ENCODE measurements at places on chromosomes 13 and 19.

DNA sequence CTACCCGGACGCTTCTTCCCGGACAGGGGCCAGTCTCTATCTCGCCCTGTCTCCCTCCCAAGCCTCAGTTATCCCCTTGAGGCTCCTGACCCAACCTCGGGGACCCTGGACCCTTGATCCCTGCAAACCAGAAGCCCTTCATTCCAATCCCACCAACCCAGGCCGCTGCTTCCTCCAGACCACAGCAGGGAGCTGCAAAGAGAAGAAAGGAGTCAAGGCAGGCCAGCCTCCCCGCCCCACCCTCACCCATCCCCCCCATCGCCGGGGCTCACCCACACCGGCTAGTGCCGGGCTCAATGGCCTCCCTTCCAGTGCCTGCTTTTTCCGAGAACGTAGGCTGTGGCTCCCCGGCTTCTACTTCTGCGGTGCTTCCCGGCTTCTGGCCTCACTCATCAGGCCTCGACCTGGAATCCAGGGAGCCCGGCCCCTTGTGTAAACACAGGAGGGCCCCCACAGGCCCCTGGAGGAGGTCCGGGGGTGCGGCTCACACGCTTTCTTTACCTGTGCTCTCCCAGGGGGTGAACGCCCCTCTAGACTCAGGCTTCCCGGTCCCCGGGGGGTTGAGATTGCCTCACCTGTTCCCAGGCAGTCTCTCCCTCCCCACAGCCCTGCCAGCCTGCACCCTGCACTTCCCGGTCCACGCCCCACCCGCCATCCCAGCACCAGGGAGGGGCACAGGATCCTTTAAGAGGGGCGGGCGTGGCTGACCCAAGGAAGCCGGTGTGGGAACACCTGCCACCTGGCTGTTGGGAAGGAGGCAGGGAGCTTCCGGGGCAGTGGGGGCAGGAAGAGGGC, at the start of gene FAM83E:
Gene FAM83E, minus strand, starts transcription at position 641 of the 795 bp plus-strand sequence. CDS start 1,704 bp downstream, outside the sequence.
- peak; percentile 41 for DNase-seq

DNA sequence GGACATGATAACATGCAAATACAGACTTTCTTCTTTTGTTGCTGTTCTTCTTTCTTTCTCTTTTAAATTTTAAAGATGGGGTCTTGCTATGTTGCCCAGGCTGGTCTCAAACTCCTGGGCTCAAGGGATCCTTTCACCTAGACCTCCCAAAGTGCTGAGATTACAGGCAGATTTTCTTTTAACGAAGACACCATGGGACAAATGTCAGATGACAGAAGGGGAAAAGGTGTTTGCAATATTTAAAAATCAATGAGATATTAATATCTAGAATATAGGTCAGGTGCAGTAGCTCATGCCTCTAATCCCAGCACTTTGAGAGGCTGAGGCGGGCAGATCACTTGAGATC, 3.7 kb upstream of the RYR1 start:
- DNase-seq, result no peak

DNA sequence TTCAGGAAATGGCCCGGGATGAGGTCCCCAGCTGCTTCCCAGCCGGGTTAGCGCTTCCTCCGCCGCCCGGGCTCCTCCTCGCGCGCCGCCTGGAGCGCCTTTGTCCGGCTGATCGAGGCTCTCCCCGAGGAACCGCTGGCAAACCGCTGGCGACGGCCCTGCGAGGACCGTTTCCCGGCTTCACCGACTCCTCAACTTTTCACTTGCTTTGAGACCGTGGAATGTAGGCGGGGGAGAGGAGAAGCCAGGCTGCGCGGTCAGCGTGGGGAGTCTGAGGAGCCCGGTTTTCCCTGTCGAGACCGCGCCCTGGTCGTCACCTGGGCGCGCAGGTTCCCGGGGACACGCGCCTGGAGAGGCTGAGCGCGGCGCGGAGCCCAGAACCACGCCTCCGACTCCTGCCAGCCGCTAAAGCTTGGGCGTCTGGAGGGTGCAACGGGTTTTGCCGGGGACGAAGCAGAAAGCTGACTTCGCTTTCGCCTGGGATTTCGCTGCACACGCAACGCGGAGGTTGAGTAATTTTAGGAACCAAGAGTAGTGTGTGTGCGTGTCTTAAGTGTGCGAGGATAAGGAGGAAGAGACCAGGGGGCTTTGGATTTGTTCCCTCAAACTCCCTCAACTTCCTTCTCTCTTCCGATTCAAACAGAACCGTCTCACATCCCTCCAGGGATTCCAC, 7.3 kb upstream of the DGKH start:
- DNase-seq, result peak; percentile 58

- no peak for DNase-seq
Measured at GRCh38 chr13:64709079-64709478, 2521.1 kb downstream of the PCDH9 start.

DNA sequence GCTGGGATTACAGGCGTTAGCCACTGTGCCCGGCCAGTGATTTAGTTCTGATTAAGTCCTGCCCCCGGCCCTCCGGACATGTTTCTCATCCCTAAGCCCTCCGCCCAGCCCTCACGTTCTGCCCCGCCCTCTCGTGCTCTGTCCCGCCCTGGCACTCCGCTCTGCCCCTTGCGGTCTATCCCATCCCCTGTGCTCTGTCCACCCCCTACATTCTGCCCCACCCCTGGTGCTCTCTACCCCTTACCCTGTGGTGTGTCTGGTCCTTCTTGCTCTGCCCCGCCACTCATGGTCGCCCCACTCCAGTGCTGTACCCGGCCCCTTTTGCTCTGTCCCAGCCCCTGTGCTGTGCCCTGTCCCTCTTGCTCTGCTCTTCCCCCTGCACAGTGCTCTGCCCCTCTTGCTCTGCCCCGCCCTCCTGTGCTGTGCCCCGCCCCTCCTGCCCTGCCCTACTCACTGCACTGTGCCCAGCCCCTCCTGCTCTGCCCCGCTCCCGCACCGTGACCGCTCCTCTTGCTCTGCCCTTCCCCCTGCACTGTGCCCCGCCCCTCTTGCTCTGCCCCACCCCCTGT, 3.0 kb downstream of the GTPBP3 start:
- peak; percentile 23 for DNase-seq

DNA sequence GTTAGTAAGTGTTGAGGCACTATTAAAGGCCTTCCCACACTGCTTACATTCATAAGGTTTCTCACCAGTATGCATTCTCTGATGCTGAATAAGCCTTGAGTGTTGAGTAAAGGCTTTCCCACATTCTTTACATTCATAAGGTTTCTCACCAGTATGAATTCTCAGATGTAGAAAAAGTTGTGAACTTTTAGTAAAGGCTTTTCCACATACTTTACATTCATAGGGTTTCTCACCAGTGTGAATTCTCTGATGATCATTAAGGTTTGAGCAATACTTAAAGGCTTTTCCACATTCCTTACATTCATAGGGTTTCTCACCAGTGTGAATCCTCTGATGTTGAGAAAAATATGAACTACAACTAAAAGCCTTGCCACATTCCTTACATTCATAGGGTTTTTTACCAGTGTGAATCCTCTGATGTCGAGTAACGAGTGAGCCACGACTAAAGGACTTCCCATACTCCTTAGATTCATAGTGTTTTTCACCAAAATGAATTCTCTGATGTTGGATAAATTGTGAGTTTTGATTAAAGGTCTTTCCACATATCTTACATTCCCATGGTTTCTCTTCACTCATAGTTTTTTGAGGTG, 24.2 kb downstream of the ZNF829 start:
- no peak for DNase-seq

DNA sequence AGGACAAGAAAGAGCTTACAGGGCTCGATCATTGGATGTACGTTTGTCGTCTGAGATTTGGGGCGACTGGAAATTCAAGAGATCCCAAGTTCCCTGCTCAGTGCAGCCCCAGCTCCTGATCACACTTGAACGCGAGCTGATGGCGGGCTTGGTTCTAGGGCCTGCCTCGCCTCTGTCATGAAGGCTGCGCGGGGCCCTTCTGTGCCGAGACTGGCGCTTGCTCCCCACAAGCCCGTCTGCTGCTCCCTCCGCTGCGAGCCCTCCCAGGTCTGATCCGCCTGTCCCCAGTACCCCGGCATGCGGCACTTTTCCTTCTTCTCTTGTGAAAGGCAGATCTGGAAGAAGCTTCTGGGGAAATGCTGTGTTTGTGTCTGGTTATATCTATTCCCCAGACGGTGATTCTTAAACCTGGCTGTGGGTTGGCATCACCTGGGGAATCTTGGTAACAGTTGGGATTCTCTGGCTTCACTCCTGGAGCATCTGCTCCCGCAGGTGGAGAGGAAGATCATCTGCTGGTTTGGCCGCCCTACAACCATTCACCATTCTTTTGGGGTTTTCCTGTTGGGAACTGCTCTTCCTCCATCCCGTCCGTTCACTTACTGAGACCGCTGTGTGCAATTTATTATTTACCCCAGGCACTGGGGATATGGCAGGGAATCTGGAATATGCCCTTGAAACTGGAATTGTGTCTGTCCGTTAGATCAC, 43.6 kb downstream of the SIPA1L3 start:
- DNase-seq, result no peak

- DNase-seq, result no peak
Measured at GRCh38 chr13:30824651-30825050, 81.4 kb upstream of the MEDAG start.

- peak; percentile 51 for DNase-seq
Measured at GRCh38 chr13:80196756-80197155, 144.2 kb downstream of the SPRY2 start.

DNA sequence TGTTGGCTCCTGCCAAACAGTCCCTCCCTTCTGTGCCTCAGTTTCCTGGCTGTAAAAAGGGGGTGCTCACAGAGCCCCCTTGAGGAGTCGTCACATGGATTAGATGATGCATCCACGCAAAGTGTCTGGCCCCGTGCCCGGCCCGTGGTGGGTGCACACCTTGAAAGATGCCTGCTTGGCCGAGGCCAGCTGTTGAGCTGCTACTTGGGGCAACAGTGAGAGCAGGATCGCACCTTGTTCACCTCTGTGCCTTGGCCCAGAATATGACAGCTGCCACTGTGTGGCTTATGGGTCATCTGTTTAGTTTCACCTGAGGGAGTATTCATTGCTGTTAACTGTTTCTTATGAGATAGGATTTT, 17.7 kb downstream of the CRTC1 start:
- peak; percentile 15 for DNase-seq

DNA sequence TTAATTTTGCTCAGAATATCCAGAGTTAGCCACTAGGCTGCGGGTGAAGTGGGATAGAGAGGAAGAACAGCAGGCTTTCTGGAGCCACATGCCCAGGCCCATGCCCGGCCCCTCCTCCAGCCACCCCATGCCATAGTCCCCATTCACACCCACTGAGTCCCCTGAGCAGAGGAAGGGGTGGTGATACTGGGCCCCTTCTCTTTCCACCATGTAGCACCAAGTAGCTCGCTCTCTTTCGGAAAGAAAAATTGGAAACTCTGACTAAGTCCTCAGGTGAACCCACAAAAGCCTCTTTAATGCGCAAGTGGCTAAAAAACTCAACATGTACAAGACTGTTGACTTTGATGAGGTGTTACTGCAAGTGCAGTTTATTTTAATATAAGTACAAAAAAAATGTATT, 76.7 kb upstream of the GPR183 start:
- DNase-seq, result no peak

DNA sequence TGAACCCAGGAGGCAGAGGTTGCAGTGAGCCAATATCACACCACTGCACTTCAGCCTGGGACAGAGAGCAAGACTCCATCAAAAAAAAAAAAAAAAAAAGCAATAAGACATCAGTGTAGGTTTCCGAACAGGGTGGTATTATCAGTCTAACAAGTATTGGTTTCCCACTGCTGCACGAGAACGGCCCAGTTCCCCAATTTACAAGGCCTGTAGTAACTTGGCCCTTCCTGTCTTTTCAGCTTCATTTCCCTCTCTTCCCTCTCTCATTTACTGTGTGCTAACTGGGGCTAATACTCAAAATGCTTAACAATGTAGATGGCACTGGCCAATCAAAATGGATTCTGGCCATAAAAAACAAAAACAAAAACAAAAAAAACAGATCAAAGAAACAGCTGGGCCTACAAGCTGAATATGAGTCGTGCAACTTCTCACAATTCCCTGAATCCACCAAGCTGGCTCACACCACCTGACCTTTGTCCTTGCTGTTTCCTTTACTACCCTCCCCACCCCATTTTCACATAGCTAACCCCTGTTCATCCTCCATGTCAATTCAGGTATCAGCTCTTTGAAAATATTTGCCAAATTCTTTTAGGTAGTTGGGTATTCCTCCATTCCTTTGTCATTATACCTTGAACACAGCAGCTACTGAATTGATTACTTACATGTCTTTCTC, 2.4 kb downstream of the TEX101 start:
- DNase-seq, result no peak

GRCh38 chr13:41751277-41751676, 209.6 kb downstream of the VWA8 start:
- no peak for DNase-seq

- DNase-seq, result no peak
Measured at GRCh38 chr13:53142306-53142705, 113.7 kb downstream of the OLFM4 start.

DNA sequence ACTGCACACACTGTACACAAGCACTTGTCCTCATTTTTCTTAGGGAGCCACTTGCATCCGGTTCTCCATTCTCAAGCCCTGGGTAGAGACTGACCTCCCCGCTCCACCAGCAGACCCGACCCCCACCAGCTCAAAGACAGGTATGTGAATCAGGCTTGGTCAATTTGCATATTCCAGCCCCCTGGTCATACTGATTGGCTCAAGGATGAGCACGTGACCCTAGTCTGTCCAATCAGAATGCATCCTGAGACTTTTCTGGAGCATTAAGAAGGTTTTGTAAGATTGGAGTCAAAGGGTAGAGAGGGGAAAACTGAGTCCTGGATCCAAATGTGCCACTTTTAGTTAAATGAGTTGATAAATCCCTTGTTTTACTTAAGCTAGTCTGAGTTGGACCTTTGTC, 34.1 kb downstream of the NOTCH3 start:
- no peak for DNase-seq

DNA sequence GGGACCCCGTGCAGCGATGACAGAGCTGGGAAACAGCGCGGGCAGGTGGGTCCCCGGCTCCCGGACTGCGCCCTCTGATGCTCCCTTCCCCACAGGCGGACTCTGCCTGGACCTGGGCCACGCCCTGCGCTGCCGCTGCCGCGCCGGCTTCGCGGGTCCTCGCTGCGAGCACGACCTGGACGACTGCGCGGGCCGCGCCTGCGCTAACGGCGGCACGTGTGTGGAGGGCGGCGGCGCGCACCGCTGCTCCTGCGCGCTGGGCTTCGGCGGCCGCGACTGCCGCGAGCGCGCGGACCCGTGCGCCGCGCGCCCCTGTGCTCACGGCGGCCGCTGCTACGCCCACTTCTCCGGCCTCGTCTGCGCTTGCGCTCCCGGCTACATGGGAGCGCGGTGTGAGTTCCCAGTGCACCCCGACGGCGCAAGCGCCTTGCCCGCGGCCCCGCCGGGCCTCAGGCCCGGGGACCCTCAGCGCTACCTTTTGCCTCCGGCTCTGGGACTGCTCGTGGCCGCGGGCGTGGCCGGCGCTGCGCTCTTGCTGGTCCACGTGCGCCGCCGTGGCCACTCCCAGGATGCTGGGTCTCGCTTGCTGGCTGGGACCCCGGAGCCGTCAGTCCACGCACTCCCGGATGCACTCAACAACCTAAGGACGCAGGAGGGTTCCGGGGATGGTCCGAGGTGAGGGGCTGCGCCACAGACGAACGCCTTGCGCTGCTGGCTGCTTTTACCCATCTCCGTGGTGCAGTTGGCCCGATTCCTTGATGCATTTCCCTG, 7.8 kb upstream of the SELENOV start:
- DNase-seq, result peak; percentile 67

- DNase-seq, result peak; percentile 50
Measured at GRCh38 chr13:51435002-51435578, 17.7 kb downstream of the INTS6 start.
